Activated T-helper 9 cell treated with anti-CD3 and anti-CD28 coated beads, Interleukin-2, amount 50 U/mL, for 16 hours (primary cell): ENCODE measurements at places on chromosomes 12 and 14.

DNA sequence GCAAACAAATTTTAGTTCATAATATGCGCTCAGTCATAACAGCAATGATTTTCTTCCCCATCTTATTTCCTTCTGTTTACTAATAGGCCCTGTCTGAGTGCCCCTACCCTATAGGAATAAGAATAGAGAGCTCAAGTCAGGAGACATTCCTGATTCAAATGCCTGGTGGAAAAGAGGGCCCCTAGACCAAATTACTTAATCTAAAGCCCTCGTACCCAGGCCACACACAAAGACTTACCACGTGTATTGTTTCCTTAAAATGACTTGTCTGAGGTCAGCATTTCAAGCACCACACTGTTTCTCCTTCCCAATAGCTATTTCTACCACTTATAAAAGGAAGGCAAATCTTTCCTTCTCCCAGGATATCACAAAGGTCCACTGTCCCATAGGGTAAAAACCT, 314.9 kb upstream of the TMTC1 start:
- DNase-seq, result no peak

DNA sequence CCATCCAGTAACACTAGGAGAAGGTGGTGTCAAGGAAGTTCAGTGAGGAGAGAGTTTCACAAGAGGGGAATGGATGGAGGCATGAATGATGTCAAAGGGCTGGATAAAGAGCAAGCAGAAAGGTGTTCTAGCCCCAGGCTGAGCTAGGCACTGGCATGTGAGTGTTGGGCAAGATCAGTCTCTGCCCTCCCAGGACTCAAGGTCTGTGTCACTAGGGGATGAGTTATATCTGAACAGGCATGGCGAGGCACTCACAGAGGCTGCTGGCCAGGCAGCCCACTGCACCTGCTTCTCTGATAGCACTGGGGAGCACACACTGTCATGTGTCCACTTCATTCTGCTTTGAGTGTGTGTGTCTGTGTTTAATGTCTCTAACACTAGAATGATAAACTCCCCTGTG, 903.8 kb downstream of the BCL11B start:
- DNase-seq, result no peak

DNA sequence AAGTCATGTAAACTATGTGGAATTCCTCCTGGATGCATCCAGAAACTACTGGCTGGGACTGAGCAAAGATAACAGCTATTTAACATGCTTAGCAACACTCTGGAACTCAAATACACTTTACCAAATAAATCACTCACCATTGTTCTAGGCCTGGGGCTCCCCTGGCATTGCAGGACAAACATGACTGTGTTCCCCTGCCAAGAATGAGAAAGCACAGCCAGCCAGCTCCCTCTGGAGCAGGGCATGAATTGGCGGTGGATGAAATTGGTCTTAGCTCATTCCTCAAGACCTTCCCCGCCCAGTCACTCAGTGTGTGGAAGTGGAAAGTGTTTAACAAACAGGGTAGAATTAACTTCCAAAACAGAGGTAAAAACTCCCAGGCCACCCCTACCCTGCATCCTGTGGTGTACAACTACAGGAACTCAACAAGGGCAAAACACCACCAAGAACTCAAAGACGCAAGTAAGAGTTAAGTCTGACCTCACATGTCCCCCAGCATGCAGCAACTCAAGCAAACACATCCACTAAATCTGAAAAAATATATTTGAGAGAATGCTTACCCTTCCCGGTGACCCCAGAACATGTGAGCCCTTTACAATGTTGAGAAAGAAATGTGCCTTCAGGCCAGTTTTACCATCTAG, 58.4 kb upstream of the BDKRB2 start:
- DNase-seq, result no peak

DNA sequence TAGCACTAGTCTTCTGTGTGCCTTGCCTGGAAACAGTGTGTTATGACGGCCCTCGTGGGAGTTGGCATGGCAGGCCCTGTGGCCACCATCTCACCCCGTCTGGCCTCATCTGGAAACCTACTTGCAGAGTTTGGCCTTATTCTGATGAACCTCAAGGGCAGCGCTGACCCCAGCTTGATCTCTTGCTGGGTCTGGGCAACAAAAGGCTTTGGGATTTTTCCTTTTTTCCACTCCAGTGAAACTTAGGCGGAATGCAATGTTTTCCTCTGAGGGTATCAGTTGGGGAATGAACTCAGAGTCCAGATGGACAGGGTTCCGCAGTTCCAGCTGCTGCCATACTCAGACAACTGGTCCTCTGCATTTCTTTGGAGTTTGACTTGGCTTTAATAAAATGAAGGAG, 15.9 kb downstream of the CACNA1C start:
- no peak for DNase-seq

DNA sequence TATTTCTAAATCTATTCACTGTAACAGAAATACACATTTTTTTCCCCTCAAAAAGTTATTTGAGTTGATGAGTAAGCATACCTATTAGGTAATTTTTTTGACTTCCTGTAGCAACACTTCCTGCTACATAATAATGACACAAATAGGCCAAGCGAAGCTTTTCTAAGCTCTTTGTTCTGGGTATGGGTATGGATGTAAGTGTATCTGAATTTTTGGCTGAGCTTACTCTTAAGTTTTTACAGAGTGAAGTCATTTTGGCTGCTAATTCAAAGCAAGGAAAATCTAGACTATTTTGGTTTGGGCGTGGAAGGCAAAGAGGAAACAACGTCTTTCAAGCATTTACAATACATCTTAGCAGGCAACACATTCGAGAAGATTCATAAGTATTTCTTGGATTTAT, 1206.0 kb upstream of the FLRT2 start:
- no peak for DNase-seq

DNA sequence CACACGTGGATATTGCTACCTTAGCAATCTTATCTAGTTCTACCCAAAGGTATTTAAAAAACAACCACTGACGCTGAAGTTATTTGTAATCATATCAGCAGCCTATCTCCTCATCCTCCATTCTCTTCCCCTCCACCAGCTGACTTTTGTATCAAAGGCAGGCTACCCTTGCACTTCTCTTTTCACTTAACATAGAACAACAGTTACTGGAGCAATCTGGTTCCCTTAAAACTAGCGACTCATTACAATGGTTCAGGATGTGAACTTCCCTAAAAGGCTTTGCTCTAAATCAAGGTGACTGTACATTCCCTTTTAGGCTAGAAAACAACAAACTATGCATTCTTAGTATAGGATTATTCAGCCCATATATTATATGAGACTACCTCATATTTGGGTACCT, 404.7 kb downstream of the APAF1 start:
- no peak for DNase-seq

GRCh38 chr14:55537782-55538181, 42.2 kb upstream of the KTN1 start:
- DNase-seq, result no peak

DNA sequence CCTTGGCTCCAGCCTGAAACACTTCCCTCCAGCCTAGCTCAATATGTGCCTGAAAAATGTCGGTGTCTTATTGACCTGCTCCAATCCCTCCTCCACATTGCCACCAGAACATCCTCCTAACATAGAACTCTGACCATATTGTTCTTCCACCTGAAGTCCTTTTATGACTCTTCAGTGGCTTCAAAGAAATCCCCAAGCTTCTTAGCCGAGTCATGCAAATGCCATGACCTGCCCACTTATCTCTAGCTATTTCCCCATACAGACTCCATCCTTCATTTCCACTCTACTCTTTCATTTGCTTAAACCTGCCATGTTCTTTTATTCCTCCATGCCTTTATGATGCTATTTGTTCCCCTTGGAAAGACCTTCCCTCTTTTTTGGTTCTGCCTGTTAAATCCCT, 568.6 kb downstream of the ETNK1 start:
- no peak for DNase-seq

DNA sequence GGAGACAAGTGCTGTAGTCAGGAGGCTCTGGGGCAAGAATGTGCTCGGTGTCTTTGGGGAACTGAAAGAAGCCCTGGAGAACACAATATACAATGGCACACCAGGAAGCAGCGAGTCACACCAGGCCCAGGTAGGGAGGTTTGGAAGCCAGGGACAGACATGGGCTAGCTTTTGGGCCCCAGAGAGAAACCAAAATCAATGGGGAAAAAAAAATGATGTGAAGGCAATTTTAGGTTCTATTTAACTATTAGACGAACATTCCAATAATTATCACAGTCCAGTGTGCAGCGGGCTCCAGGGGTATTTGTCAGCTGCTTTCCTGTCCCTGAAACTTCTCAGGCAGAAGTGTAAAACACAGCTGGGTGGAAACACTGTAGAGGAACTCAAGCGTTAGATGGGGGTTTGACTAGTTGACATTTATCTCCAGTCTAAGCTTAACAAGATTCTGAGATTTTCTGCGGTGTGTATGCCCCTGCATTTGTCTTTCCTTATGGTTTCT, 21.8 kb upstream of the EGLN3 start:
- DNase-seq, result no peak

DNA sequence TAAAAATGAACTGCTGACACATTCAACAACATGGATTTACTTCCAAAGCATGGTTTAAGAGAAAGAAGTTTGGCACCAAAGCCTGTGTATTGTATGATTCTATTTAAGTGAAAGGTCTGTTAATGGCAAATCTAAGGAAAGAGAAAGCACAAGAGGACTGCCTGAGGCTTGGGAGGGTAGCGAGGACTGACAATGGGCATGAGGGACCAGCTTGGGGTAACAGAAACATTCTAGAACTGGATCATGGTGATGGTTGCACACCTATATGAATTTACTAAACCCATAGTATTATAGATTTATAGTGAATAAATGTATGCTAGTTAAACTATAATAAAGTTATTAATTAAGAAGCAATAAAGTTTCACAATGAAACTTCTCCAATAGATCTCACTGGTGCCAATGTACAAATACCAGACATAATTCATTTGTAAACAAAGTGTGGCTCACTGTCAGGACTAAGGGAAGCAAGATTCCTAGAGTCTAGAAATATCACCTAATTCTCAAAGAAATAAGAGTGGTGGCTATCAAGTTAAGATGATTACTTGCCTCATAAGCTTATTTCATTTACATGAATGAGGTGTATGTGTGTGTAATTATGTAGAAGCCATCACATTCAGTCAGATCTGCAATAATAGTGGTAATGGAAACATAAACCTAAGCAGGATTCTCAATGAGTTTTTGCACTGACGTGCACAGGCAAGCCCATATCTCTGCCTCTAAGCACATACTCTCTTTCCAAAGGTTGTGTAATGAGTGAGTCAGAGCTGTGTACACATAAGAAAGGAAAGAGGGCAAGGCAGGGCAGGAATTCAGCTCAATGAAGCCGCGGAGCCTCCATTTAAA, 353.4 kb downstream of the KCNH5 start:
- no peak for DNase-seq

GRCh38 chr12:49377386-49377785, 10.1 kb downstream of the SPATS2 start:
- no peak for DNase-seq

DNA sequence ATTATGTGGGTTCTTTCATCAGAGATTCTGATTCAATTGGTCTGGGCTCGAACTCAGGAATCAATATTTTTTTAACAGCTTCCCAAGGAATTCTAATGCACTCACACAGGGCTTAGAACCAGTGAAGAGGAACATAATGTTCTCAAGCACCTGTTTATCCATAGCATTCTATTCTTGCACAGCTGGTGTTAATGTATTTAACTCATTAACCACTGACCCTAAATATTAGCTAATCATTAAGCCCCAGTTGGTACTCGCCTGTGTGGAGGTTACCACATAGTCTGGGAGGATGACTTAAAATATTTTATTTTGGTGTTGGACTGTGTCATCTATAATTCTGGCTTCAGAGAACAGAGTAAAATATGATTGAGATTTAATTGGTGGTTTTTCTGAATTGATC, 45.3 kb downstream of the LRP6 start:
- no peak for DNase-seq

DNA sequence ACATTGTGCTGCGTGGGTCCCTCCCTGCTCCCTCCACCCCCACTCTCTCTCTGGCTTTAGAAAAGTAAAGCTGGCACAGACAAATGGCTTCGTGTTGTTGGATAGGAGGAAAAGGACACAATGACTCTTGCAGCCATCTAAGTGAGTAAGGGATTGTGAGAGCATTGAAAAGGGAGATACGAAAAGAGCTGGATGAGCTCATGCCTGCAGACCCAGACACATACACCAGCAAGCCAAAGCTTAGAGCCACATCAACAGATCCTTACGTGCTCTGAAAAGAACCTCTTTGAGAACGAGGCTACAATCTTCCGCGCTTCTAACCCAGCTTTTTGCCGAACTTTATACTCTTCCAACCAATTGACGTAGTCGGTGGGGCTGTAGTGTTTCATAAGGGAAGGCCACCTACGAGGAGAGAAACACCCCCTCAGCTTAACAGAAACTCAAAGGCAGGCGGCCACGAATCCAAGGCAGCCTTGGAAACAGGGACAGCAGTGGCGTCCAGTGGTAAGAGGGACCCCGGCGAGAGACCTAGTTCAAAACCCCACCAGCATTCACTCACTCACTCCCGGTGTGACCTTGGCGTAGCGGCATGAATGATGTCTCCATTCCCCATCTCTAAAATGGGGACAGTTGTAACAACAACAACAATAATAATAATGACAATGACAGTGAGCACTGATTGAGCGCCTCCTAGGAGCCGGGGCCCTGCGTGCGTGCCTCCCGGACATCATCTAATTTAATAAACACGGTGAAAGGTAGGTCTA, 1.1 kb downstream of the FBXO21 start:
- DNase-seq, result no peak

- no peak for DNase-seq
Observed at GRCh38 chr12:75747572-75748021, 236.2 kb upstream of the KRR1 start.

- DNase-seq, result no peak
Observed at GRCh38 chr14:24858052-24858451, 191.9 kb downstream of the STXBP6 start.

GRCh38 chr12:56766535-56766934, 3.4 kb downstream of the HSD17B6 start:
- DNase-seq, result no peak

- DNase-seq, result no peak
Observed at GRCh38 chr14:55711175-55711811, 131.3 kb downstream of the KTN1 start.

DNA sequence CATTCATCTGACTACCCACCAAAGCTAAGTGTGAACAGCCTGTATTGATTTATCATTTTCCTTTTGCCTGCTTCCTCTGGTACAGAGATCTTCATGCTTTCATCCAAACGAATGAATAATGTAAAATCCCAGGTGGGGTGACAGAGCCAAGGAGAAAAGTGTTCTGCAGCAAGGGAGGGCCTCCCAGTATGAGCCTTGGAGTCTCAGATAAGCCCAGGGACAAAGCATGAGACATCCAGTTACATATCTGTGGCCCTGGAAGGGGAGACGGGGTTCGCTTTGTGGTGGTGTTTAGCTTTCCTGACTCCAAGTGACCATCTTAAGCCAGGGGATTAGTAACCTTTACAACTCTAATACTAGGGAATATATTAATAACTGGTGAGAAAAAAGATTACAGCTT, 177.1 kb downstream of the ETV6 start:
- DNase-seq, result no peak
